Dermis blood vessel endothelial cell (primary cell): ENCODE measurements at places on chromosomes 3 and 15. TPM values are rescaled to one million over a fixed set of nuclear protein-coding genes. Genes with fewer than 3 reads are reported as not detected.

DNA sequence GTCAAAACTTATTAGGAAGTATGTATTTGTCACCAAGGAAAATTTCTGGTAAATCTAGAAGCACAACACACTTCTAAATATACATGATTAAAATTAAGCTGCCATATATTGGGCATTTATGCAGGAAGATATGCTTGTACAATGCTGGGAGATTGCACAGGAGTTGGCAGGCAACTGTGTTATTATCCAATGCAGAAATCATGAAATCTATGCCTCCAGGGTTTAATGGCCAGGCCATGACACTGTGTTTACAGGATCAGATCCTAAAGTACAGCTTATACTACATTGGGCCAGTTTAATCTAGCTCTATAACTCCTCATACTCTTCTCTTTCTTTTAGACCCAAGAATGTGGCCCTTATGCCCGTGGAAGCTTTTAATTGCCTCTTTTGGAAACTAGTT, 391.4 kb upstream of the DPH6 start:
- DNase-seq: no peak

The SGO1 gene
- 2.6 and 10.5 TPM in 2 replicates for total RNA-seq

DNA sequence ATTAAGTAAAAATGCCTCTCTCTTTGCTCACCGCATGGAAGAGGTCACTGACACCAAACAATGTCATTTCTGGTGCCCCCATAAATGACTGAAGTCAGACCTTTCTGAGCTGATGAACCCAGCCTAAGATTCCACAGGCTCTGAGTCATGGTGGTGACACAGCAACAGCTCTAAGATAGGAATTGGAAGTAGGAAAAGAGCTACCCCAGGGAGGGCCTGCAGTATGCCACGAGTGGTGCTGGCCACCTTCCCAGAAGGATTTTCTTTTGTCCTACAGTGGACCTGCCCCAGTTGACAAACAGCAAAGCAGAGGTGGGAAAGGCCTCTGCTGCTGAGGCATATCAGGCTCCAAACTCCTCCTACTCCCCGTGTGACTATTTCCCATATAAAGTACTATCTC, 208.1 kb downstream of the MINAR1 start:
- peak; percentile 82 for DNase-seq

The LNP1 gene
- total RNA-seq: 0.51 and 1.1 TPM in 2 replicates

The TMEM207 gene
- not detected in 2 replicates for total RNA-seq

DNA sequence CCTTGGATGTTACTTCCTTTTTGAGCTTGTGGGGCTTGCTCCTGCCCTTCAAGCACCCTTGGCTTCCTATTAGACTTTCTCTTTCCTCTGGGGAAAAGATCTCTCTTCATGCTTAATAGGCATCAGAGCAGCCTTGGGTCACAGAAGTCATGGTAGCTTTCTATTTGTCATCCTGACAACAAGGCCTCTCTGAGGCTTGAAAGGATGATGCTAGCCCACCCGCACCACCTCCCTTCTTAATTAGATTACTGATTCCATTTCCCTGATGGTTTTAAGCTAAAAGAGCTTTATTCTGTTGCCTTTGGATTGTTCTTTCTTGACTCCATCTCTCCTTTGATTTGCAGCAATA, 435.5 kb upstream of the TPM1 start:
- no peak for DNase-seq

DNA sequence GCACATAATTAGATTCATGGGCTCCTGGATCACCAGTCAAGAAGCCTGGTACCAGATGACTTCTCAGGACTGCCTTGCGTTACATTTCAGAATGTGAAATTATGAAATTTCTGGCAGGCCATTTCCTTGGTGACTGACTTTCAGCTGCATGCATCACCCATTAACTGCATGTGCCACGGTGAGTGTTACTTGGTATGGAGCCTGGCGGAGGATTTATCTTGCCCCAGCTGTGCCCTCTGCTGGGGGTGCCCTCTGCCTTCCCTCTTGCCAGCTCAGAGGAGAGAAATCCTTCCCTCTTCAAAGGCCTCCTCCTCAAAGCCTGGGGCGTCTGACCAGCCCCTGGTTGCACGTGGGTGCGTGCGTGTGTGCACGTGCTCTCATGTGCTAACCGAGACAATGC, 57.7 kb upstream of the CTSH start:
- DNase-seq: no peak

DNA sequence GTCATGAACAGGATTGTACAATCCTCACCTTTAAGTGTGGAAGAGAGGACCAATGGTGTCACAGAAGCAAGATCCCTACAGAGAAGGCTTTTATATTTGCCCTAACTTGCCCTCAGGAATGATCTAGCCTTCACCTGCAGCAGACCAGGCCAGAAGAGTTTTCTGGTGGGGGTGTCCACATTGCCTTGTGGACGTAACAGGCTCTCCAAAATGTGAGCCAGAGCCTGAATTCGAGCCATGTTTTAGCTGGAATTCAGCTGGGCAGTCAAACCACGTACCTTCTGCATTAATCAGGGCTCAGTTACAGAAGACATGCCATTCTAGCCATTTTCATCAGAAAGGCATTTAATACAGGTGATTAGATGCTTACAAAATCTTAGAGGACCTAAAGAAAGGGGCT, 23.6 kb upstream of the RAB7A start:
- no peak for DNase-seq

DNA sequence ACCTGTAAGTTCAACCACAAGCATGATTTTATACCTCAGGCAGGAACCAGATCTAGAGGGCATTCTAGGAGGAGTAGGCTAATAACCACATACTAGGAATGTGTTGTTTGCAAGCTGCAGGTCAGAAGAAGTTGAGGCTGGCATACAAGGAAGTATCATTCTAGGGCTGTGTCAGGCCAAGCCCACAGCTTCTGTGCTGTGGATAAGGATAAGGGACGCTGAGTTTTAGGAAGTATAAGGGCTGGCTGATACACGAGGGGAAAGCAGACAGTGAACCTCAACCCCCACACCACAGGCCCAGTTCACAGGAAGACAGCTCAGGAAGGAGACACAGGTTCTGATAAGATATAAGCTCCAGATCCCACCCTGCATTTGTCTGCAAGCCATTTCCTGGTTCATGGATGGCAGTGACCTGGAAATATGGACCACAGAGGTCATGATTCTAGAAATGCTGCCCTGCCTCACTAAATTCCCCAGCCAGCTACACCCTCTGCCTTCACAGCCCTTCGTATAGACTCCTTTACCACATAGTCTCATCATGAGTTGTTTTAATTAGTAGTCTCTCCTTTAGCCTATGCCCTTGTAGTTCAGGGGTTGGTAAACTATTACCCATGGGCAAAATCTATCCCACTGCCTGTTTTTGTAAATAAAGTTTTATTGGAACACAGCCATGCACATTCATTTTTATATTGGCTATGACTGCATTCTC, 260.7 kb downstream of the OPA1 start:
- peak; percentile 28 for DNase-seq

The CASR gene
- total RNA-seq: not detected in 2 replicates

DNA sequence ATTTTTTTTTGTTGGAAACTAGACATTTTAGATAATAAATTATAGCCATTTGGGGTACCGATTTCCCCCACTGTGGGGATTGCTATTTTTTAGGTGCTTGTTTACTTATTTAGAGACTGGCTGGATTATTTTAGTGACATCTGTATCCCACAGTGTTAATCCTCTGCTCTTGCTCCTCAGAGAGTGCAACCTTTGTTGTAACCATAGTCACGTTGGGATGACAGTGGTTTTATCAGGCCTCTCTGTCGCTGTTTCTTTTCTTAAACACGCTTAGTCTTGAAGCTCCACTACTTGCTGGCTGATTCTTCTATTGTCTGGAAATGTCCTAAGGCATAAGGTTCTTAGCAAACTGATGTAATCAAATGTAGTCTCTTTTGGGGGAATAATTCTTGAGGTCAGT, 451.6 kb upstream of the SEMA6D start:
- no peak for DNase-seq

DNA sequence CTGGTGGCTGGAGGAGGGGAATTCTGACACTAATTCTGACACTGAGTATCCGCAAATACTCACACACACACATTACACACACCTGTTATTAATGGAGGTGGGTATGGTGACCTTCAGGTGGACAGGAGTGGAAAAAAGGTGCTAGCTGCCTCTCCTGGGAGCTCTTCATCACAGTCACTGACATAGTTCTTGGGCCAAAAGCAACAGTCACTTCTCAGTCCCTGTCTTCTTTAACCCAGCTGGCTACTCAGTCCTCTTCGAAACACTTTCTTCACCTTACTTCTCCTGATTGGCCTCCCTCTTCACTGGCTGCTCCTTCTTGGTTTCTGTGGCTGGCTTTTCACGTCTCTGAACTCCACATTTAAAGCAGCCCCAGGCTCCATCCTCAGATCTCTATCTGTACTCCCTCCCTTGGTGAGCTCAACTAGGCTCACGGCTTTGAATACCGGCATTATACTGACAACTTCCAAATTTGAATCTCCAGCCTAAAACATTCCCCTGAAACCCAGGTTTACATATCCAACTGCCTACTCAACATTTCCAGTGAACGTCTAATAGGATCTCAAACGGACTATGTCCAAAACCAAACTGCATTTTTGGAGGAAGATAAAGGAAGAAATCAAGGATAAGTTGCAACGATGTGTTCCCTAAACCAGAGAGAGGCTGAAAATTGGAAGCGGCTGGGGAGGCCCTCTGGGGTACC, 53.2 kb upstream of the HEG1 start:
- DNase-seq: no peak

GRCh38 chr15:55768670-55769185, 25.8 kb upstream of the PRTG start:
- DNase-seq: no peak

DNA sequence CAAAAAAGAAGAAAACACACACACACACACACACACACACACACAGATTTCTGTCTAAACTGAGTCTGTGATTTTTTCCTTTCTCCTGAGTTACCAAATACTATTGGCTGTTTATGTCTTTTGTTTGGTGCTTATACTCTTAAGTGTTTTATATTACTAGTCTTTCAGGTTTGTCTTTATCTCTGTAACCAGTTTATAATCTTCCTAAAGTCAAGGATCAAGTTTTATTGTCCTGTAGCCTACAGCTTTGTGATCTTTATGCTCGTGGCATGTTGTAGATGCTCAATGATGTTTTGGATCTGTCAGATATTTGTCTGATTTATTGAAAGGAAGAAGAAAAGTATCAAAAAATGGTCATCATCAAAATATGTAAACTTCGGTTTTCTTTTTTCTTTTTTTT, 4.6 kb downstream of the MAP2K5 start:
- no peak for DNase-seq

DNA sequence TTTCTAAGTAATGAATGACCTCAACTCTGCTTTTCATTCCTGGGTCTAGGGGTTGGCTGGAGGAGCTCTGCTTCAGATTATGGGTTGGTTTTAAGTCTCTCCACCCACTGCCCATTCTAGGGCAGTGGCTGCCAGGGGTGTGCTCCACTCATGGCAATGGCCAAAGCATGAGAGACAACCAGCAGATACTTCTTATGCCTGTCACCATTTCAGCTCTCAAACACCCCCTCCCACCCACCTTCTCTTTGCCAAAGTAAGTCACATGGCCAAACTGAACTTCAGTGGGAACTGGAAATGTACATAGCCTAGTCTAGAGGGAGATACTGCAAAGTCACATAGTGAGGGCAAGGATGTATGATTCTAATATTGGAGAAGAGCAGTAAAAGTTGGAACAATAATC, 285.3 kb downstream of the RPLP1 start:
- DNase-seq: no peak

DNA sequence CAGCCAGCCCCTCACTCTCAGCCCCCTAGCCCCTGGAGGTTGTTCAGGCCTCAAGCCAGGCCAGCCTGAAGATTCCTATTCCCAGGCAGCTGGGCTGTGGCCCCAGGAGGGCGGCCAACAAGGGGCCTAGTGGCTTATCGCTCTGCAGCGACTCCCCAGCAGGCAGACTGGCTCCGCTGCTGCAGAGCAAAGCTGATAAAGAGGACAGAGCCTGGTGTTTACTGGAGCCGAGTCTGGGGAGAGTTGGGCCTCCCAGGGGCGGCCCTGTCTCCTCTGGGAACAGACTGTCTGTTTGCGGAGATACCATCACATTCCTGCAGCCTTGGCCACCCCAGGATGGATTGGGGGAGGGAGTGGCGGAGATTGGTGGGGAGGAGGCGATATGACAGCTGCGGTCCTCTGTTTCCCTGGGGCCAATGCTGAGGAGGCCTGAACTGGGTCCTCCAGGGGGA, 22.4 kb upstream of the SMAD6 start:
- no peak for DNase-seq

DNA sequence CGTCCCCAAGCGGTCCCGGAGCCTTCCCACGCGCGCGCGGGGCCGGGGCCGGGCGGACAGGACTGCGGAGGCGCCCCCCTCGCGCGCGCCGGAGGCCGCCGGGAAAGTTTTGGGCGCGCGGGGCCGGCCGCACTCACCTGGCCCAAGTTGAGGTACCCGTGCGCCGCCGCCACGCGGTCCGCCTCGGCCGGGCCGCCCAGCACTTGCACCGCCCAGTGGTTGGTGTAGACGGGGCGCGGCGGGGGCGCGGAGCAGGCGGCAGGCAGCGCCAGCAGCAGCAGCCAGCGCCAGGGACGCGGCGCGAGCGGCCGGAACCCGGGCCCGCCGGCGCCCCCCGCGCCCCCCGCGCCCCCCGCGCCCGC, 289 bp downstream of the PCSK6 start:
- DNase-seq: peak; percentile 43

GRCh38 chr3:72887705-72888545, at the start of gene GXYLT2:
Gene GXYLT2 (plus strand): TSS chr3:72888046. CDS start chr3:72888234, 188 bp downstream.
- DNase-seq: peak; percentile 55

DNA sequence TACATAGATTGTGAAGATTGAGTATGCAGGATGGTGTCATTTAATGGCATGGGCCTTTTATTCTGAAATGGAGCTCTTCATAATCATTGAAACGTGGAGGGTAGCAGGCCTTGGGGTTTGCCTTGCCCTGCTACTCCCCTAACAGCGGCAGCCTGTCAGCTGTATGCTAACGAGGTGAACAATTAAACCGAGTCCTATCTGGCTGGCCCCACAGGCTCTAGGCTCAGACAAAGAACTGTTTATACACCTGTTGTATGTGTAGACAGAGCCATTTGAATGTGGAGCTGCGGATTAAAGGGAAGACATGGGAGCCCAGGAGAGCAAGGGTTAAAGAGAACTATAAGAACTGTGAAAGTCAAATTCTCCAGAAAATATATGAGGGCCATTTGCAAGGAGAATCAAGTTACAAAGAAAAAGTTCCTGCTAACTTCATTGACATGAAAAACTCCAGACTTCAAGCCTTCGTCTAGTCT, 116.7 kb upstream of the CGNL1 start:
- no peak for DNase-seq

GRCh38 chr3:192848371-192849233, 69.1 kb downstream of the MB21D2 start:
- no peak for DNase-seq

GRCh38 chr3:48664929-48665328, 2.2 kb upstream of the CELSR3 start:
- DNase-seq: no peak

- DNase-seq: no peak
These were observed 36.4 kb downstream of the SEMA3G start for GRCh38 chr3:52408466-52408865.
